ENCODE measurements at places on chromosomes 13 and 19. TPM values are rescaled to one million over a fixed set of nuclear protein-coding genes. Genes with fewer than 3 reads are reported as not detected.

The EPSTI1 gene
- 5.3 TPM for total RNA-seq

The CNOT3 gene
- 6.3 TPM for total RNA-seq

The FCGBP gene
- 1.5 TPM for total RNA-seq

The ACP5 gene
- total RNA-seq = 30.5 TPM

The GRK1 gene
- total RNA-seq = not detected

GRCh38 chr13:106507560-106508274 is 27.7 kb downstream of the EFNB2 start:
- no peak for DNase-seq

- DNase-seq = no peak
These were observed 33.7 kb upstream of the TDRD3 start for GRCh38 chr13:60363288-60363687.

DNA sequence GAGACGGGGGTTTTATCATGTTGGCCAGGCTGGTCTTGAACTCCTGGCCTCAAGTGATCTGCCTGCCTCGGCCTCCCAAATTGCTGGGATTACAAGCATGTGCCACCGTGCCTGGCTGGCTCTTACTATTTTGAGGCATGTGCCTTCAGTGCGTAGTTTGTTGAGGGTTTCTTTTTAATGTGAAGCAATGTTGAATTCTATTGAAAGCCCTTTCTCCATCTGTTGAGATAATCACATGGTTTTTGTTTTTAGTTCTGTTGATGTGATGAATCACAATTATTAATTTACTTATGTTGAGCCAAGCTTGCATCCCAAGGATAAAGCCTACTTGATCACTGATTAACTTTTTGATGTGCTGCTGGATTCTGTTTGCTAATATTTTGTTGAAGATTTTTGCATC is 290.9 kb downstream of the KCNRG start:
- DNase-seq = no peak

DNA sequence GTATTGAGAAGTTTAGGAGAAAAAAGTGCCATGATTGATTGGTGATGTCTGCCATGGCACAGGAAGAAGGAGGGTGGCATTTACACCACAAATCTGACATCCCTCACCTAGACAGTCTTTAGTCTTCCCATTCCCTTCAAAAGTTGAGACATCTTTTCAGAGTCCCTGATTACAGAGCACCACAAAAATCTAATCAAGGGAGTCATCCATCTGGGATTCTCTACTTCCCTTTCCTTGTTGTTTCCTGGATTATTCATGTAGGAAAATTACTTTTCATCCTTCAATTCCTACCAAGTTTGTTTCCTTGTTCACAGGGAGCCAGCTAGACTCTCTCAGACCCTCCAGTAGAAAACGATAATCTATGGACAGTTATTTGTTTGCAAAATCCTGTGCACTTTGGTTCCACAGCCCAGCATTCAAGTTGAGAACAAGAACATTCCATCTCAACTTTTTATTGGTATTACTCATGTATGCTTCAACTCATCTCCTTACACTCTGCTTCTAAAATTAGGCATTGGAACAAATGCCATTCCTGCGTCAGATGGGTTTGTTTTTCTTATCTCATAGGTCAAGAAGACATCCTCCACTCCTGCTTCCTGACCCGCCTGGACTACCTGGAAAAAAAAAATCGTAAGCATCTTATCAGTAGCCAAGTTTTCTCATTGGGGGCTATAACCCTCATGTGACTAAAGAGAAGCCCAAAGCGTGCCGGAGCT is 259.9 kb downstream of the FOXO1 start:
- no peak for DNase-seq
